ENCODE measurements at places on chromosomes 3 and 15.
A peak's percentile ranks its signal among the peaks of the same experiment; 100 is the strongest.

DNA sequence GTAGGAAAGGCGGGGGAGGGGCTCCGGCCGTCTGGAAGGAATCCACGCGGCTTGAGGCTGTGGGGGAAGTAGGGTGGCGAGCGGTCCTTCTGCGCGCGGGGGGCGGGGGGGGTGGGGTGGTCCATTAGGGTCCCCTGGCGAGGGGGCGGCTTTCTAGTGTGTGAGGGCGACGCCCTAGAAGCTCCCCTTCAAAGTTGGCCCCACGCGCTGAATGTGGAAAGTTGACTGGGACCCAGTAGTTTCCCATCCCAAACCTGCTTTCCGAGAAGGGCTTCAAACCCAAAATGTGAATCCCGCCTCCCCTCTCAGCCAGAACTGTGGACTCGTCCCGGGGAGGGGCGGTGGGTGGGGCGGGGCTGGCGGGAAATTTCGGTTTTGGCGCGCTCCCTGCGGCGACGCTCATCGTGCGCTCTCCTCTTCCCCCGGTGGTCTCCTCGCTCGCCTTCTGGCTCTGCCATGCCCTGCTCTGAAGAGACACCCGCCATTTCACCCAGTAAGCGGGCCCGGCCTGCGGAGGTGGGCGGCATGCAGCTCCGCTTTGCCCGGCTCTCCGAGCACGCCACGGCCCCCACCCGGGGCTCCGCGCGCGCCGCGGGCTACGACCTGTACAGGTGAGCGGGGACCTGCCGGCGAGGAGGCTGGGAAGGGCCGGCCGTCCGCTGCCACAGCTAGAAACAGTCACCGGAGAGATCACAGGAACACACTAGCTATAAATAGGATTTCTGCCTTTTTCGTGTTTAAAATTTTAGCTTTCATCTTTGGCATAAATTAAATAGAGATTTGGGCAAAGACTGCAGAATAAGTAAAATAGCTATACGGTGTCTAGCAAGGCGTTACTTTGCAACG lies 790 bp downstream of the DUT start:
- peak; percentile 55 for DNase-seq

GRCh38 chr3:87855616-87856015 lies 203.2 kb downstream of the CGGBP1 start:
- DNase-seq = no peak

GRCh38 chr15:59437817-59438624 lies at the start of gene FAM81A:
Gene FAM81A (plus strand): TSS chr15:59438186. CDS start chr15:59458627, 20,441 bp downstream.
- peak; percentile 89 for DNase-seq

DNA sequence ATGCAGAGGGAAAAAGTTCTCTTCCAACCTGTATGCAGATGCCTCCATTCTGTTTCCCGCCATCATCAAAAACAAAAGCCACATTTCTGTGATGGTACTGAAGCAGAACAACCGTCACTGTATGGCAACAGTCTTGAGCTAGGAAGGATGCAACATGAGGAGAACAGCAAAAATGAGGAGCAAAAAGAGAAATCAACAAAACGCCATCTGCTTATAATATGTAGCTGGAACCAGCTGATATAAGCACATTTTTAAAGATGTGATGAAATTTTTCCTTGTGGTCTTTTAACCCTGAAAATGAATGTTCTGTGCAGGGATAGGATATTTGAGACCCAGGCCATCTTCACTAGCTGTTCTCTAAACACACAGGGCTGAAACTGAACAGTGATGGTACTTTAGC lies 287.0 kb downstream of the ZIC4 start:
- DNase-seq = no peak

GRCh38 chr3:64685800-64686445 lies 1.9 kb downstream of the ADAMTS9 start:
- peak; percentile 24 for DNase-seq

- peak; percentile 70 for DNase-seq
Measured at GRCh38 chr3:37855363-37855970, 6.2 kb upstream of the CTDSPL start.

- DNase-seq = no peak
Measured at GRCh38 chr3:130480736-130481135, 36.2 kb upstream of the COL6A6 start.

DNA sequence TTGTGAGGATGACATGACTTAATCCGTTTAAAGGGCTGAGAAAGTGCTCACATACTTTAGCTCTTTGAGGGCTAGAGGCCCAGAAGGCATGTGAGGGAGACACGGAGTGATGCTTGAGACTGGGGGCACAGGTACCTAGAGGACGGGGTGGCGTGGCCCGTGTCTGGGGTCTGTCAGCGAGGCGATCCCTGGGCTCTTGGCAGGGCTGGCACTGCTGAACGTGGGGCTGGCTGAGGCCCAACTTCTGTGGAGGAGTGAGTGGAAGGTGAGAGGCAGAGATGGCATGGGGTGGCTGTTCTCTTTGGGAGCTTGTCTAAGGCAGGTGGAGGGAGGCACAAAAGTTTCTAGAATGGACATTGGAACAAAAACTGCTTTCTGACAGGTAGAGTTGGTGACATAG lies 9.5 kb downstream of the SEMA4B start:
- no peak for DNase-seq

GRCh38 chr3:124296406-124296805 lies 304.5 kb upstream of the ROPN1 start:
- DNase-seq = no peak

GRCh38 chr3:161244538-161244937 lies 23.4 kb downstream of the NMD3 start:
- DNase-seq = no peak

DNA sequence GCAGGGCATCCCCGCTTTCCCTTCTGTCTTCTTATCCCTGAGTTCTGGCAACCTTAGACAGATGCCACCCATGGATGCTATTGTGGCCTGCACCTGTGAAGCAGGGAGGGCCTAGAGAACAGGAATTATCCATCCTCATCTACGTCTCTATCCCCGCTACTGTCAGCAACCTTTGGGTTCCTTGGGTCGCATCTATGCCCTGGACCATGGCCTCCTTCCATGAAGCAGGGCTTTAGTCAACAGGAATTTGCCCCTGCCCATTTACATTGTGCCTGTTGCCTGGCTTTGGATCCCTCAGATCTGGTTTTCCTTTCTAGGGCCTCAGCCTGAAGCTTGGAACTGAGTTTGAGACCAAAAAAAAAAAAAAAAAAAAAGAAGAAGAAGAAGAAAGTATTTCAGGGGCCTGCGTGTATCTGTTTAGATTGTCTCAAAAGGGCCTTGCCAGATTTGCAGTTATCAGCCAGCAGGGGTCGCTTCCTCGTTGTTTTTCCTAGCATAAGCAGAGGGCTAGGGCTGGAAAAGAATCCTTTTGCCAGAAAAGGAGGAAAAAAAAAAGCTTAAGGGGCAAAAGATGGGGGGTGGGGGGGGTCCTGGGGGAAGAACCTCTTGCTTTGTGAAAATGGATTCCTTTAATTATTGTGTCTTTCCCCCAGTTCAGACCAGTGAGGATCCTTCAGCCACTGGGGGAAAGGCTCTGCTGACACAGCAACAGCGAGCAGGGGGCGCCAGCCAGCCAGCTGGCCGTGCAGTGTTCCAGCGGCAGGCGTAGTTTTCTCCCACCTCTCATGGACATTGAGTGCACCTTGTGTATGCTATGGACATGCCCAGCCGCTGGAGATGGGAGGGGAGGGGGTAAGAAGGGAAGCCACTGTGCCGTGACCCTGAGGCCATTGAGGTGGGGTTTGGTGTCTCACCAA lies 65.7 kb upstream of the ALDH1L1 start:
- peak; percentile 38 for DNase-seq

GRCh38 chr15:32833379-32833821 lies 115.6 kb downstream of the GREM1 start:
- DNase-seq = no peak

- no peak for DNase-seq
Measured at GRCh38 chr3:137990427-137990826, 19.5 kb upstream of the CLDN18 start.

DNA sequence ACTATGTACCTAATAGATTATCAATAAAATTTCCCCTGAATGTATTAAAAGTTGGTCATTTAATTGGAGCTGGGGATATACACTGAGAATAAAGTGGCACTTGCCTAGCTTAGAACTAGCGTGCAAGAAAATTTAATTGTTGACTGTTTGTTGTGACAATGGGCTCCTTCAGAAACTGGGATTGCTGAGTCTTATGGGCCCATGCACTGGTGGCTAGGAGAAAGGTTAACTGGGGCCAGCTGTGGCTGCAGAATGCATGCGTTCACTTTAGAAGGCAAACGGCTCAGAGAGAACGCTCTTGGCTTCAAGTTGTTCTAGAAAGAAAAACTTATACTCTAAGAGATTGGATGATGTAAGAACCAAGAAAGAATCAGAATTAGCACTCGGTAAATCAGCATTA lies 18.7 kb upstream of the LPP start:
- no peak for DNase-seq

- no peak for DNase-seq
Measured at GRCh38 chr3:32586356-32586755, 15.7 kb upstream of the DYNC1LI1 start.

- no peak for DNase-seq
Measured at GRCh38 chr3:63910001-63910400, 2.2 kb downstream of the SCAANT1 start.

DNA sequence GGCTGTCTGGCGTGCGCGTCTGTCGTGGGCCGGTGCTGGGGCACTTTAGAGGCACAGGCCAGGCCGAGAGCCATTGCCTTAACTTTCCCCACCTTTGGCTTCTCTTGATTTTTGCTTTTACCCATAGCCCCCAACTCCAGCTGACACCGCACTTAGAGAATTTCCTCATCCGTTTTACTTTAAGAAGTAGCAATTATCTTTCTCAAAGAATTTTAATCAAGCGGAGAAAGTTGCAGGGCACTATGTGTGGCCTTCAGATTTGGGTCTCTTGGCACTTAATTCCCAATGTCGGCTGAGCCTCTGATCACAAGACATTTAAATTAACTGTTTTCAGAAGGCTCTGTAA lies 1.2 kb downstream of the ALDH1A3 start:
- no peak for DNase-seq

GRCh38 chr3:113272385-113272779 lies 61.0 kb downstream of the BOC start:
- DNase-seq = no peak

DNA sequence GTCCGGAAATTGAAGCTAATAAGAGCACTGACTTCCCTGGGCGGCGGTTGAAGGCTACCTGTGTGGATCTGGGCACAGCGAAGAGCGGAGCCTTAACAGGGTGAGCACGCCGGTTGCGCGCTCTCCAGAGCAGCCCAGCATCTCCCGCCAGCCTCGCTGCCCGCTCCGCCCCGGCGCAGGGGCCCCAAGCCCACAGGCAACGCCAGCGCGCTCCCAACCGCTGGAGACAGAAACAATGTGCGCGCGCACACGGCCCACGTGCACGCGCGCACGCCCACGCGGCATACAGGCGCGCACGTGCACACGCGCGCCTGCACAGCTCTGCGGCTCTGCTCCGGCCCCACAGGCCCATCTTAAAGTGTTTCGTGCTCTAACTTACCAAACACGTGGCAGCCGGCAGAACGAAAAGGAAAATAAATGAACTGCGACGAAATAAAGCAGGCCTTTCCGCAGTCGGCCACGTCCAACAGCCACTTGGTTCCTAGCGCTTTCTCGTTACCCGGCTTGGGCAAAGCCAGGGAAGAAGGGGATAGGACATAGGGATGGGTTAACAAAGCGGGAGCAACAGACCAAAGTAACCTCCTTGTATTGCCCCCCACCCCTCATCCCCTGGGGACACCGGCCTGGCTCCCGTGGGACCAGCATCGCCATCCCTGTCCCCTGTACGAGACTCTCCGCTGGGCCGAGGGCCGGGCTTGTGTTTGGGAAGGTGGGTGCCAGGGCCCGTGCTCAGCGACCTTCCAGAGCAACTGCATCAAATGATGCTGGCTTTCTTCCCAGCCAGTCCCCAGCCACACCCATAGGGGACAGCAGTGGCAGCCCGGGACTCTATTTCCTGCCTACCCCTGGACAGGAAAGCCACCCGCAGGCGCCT lies 203.7 kb downstream of the ABHD5 start:
- peak; percentile 3 for DNase-seq

DNA sequence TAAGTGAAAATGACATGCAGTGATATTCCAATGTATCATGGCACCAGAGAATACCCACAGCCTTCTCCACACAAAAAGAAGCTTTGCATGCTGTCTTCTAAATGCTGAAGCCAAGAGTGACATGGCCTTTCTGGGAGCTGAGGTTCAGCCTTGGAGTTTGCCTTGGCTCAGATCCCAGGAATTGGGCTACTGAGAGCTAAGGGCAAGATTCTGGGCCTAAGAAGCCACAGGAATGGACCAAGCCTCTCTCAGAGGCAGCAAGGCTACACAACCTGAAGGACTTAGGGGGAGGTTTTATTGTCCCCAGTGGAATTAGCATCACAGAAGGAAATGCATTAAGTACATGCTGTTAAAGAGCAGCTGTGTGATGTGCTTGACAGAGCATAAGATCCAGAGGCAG lies 1078.5 kb downstream of the TUSC7 start:
- DNase-seq = no peak

GRCh38 chr3:27216955-27217552 lies 152.1 kb downstream of the NEK10 start:
- no peak for DNase-seq

DNA sequence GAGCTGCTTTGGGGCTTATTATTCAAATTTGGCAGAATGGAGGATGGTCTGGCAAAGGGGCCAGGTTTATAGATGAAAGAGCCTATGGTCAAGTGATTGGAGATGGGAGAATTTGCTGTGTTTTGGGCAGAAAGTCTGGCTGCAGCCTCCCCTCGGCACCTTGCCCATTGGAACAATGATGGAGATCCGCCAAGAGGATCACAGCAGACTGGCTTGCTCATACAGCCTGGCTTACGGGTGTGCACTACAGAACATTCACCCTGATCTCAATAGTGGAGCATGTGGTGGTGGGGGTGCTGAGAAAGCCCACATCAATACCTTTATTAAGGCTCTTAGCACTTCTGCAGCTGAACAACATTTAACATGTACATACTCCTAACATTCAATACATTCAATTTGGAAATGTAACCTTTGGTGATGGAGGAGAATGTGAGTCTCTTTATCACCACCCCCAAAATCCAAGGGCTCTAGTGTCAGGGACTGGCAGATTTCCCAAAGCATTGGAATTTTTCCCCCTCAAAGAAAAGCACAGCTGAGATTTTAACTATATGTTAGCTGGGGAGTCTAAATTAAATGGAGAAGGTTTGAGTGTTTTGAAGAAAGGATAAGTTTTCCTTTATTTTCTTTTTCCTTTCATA lies 118.4 kb upstream of the TMC3 start:
- no peak for DNase-seq

GRCh38 chr15:66841953-66842681 lies 140.1 kb downstream of the SMAD6 start:
- DNase-seq = peak; percentile 85

DNA sequence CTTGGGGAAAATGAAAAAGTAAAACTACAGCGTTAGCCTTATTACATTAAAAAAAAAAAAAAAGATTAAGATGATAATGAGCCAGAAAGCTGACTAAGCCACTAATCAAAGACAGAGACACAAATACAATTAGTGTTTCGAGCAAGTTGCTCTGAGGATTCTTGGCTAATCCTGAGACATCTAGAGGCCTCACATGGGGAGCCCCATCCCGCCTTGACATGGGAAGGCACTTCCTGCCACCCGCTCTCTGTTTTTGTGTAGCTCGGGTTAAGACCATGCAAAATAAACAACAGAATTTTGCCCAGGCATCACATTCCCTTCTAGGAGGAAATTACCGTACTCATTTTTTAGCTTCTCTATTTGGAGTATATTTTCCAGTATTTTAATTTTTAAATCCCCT lies 15.3 kb downstream of the HESX1 start:
- DNase-seq = no peak
